ENCODE measurements at places on chromosomes 3 and 15. TPM values are rescaled to one million over a fixed set of nuclear protein-coding genes. Genes with fewer than 3 reads are reported as not detected.

DNA sequence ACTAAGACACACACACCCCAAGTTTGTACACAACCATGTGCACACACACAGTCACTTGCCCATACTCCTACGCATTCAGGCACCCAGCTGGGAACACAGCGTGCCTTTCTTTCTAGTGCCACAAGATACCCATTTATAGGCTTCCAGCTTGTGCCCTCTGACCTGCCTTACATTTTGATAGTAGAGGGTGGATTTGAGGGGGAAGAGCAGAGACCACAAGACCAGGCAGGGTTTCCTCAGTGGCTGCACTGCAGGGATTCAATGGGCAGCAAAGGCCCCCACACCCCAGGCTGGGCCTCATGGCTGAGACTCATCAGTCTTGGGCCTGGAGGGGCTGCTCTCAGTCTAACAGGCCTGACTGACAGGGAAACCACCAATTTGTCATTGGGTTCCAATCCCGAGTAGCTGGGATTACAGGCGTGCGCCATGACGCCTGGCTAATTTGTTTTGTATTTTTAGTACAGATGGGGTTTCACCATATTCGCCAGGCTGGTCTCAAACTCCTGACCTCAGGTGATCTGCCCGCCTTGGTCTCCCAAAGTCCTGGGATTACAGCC, 18.8 kb upstream of the ANKDD1A start:
- H3K27ac ChIP-seq, result peak overlapping the region; percentile 96
- peaks cover 56% of the 10 kb centered on the region for H3K4me1 ChIP-seq
- no peak for DNase-seq
- H3K36me3 ChIP-seq, result no peaks in the 10 kb centered on the region

GRCh38 chr3:64058566-64058965, 35.3 kb upstream of the PSMD6 start:
- H3K27ac ChIP-seq, result no peak overlapping the region
- no peak for DNase-seq
- H3K4me1 ChIP-seq, result no peaks in the 10 kb centered on the region
- no peak overlapping the region for H3K4me3 ChIP-seq
- H3K36me3 ChIP-seq, result no peaks in the 10 kb centered on the region
- peaks cover 16% of the 10 kb centered on the region for H3K27me3 ChIP-seq

- H3K4me1 ChIP-seq, result no peaks in the 10 kb centered on the region
- DNase-seq, result no peak
- no peak overlapping the region for H3K27ac ChIP-seq
- H3K36me3 ChIP-seq, result no peaks in the 10 kb centered on the region
- no peaks in the 10 kb centered on the region for H3K27me3 ChIP-seq
- H3K4me3 ChIP-seq, result no peak overlapping the region
These were observed 283.8 kb upstream of the ROBO1 start for GRCh38 chr3:80051602-80051962.

DNA sequence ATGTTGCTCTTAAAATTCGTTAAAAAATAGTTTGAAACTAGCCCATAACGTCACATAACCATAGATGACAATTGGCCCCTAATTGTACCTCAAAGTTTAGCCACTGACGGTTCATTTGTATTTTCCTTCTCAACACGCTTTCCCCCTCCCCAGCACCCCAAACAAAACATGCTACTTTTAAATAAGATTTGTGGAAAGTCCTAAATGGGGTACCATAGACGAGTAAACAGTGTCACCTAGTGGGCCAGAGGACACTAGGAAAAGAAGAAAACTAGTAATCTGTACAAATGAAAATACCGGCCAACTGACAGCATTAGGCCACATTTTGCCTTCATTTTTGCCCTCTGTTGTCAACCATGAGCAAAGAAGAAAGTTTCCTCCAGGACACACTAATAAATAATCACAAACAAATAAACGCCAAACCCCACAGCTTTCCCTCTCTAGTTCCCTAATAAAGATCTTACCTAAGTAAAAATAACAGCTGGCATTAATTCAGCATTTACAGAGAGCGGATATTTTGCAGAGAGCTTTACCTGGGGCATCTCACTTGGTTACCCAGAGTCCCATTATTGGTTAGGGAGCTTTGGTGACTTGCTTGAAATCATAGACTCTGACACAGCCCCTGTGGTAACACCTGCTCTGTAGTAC, 175.1 kb upstream of the ATP11B start:
- no peak for DNase-seq
- H3K27ac ChIP-seq, result no peak overlapping the region
- H3K4me3 ChIP-seq, result no peak overlapping the region
- peaks cover 26% of the 10 kb centered on the region for H3K27me3 ChIP-seq

- no peak overlapping the region for H3K4me3 ChIP-seq
- no peak for DNase-seq
- no peaks in the 10 kb centered on the region for H3K4me1 ChIP-seq
These were observed 56.4 kb upstream of the ACTC1 start for GRCh38 chr15:34851751-34852150.

DNA sequence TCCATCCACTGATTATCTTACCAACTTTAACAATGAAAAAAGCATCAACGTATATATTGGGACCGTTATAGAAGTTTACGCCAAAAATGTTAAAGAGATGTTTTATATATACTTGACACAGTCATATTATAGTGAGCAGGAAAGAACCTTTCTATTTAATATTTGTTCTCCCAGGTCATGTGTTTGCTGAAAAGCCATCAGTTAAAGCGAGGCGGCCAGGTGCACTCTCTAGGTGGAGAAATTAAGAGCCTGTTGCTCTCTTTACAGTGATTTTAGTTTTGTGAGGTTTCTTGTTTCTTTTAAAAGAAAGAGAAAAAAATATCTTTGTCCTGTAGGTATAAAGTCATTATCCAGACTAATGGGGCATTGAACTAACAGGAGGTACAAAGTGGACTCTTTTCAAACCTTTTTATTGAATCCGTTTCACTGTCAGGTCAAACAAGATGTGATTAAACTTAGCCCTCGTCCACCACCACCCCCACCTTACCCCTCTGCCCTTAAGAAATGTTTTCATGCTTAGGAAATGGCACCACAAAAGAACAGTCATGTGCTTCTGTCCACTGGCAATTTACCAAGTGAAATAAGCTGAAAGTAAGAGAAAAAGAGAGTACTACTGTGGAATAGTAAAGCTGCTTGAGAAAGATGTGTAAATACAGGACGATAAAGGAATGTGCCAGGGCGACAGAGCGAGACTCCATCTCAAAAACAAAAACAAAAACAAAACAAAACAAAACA, 279.9 kb downstream of the PTPRG start:
- no peak overlapping the region for H3K27ac ChIP-seq
- no peaks in the 10 kb centered on the region for H3K4me1 ChIP-seq
- no peak overlapping the region for H3K4me3 ChIP-seq
- DNase-seq, result no peak
- H3K36me3 ChIP-seq, result no peaks in the 10 kb centered on the region
- peaks cover 4% of the 10 kb centered on the region for H3K27me3 ChIP-seq

DNA sequence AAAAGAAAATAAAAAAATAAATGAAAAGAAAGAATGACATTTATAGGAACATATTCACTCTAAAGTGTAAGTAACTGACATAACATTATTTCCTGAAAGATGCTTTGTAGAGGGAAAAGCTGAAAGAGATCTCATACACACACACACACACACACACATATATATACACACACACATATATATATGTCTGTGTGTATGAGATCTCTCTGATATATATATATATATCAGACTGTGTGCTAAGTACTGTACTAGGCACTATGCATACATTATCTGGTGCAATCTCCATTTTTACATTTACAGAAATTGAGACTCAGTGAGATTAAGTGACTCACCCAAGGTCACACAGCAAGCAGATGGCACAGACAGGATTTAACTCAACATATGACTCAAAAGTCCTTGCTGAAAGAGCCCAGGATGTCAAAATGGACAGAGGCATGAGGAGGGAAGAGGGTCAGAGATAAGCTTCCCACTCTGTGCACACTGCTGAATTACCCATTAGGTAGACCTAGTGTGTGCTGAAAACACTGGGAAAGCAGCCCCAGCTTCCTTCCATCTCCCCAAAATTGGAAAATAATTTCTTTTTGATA, 15.0 kb downstream of the BHLHE40 start:
- H3K4me1 ChIP-seq, result no peaks in the 10 kb centered on the region
- H3K4me3 ChIP-seq, result no peak overlapping the region
- no peak for DNase-seq
- H3K27me3 ChIP-seq, result no peaks in the 10 kb centered on the region
- H3K27ac ChIP-seq, result no peak overlapping the region

DNA sequence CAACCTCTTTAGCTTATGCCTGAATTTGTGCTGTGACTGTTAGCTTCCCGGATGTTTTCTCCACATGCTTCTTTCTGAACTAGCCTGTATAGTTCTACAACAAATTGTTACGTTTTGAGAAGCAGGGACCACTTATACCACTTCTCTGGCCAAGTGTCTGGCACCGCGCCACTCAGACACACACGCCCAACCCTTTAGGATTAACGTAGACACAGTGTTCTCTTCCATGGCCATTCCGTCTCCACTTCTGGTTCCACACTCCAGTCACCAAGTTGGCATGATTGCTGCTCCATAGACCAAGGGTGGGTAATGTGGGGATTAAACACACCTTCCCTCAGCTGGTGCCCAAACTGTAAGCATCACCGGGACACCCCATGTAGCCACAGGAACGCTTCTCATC, 755 bp upstream of the TMEM108 start:
- H3K27ac ChIP-seq, result no peak overlapping the region

GRCh38 chr15:74261685-74262084, 25.6 kb downstream of the CCDC33 start:
- H3K36me3 ChIP-seq, result no peaks in the 10 kb centered on the region
- no peaks in the 10 kb centered on the region for H3K4me1 ChIP-seq
- peaks cover 13% of the 10 kb centered on the region for H3K27me3 ChIP-seq
- DNase-seq, result no peak

GRCh38 chr3:80439490-80439889, 671.7 kb upstream of the ROBO1 start:
- H3K4me1 ChIP-seq, result no peaks in the 10 kb centered on the region
- no peak for DNase-seq
- H3K27ac ChIP-seq, result no peak overlapping the region
- H3K27me3 ChIP-seq, result no peaks in the 10 kb centered on the region
- no peaks in the 10 kb centered on the region for H3K36me3 ChIP-seq
- no peak overlapping the region for H3K4me3 ChIP-seq

- H3K4me3 ChIP-seq, result no peak overlapping the region
- peaks cover 12% of the 10 kb centered on the region for H3K27me3 ChIP-seq
- H3K4me1 ChIP-seq, result no peaks in the 10 kb centered on the region
These were observed 236.2 kb downstream of the CGGBP1 start for GRCh38 chr3:87822563-87822962.

Gene LRRN1
- 1.7 TPM for polyA plus RNA-seq

Gene FES
- 0.24 TPM for polyA plus RNA-seq

Gene NTRK3
- not detected for polyA plus RNA-seq

Gene PLA2G4B
- 1.1 TPM for polyA plus RNA-seq

Gene CRABP1
- polyA plus RNA-seq, result not detected

Gene GPR62
- not detected for polyA plus RNA-seq

All from naive thymus-derived CD8-positive, alpha-beta T cell (primary cell).